ENCODE measurements at places on chromosomes 1 and 21.
A peak's percentile ranks its signal among the peaks of the same experiment; 100 is the strongest.

GRCh38 chr1:53402891-53403655, 56.1 kb upstream of the DMRTB1 start:
- DNase-seq, result no peak

- no peak for DNase-seq
Measured at GRCh38 chr1:62271134-62271533, 48.1 kb downstream of the KANK4 start.

DNA sequence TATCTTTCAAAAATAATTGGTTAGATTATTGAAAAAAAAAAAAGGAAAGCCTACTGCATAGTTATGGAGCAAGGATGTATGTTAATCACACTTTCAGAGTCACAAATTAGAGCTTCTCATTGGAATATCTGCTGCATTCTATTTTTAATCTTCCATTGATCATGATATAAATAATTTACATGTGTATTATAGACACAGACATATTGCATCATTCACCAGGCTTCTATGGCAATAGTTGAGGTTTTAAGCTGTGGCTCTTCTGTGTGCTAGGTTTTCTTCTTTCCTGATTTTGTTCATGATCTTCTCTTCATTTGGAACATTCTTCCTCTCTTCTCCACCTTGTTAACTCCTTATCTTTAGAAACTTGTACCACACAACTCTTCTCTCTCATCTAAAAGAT, 123.2 kb upstream of the HMCN1 start:
- DNase-seq, result no peak

GRCh38 chr21:27639286-27639685, 672.4 kb upstream of the ADAMTS5 start:
- no peak for DNase-seq

- DNase-seq, result no peak
Measured at GRCh38 chr1:54132495-54132894, 20.3 kb downstream of the CDCP2 start.

DNA sequence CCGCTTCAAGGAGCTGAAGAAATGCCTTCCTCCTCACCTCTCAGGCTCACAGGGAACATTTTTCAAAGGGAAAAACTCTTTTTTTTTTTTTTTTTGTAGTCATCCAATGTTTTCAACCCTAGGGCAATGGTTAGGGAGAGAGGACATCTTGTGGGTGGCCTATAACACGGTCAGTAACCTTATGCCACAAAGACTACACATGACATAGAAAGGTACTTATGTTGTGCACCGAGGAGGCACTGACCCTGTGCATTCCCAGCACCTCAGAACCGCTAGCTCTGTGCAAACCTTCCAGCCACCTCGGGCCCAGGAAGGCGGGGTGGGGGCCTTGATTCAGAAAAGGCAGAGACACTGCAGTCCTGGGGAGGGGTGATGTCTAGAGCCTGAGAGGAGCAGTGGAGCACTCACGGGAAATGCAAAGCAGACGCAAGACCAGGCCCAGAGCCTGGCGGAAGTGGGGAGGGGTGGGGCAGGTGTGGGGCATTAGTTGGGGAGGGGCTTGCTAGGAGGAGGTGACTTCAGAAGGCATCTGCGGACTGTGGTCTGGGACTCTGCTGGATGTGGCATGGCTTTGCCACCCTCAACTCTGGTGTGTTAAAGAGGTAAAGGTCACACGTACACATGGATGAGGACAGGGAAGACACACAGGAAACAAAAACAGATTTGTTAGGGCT, 68.6 kb downstream of the MDM4 start:
- DNase-seq, result no peak

DNA sequence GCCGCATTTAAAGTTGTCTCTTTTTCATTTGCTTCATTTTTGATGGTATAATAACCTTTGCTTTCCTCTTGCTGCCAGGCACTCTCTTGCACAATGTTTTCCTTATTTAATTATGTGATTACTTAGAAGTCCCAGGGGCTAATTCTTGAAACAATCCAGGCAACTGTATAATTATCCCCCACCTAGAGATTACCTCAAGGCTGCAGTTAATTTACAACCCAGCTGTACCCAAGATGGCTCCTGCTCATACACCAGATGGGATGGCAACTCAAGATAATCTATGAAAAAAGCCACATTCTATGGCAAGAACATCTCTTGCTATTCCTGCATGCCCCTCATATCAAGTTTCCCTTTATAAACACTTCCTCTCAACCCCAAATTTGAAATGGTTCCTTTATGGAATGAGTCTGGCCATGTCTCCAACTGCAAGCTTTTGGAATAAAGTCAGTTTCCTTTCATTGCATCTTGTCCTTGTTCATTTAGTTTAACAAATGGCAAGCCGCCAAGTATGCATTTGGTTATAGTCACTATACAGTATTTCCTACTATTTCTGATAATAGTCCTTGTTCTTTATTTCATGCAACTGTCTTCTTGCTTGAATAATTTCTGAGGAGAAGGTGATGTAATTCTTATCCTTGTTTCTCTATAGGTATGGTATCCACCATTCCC, 1042.6 kb downstream of the PLA2G4A start:
- no peak for DNase-seq

DNA sequence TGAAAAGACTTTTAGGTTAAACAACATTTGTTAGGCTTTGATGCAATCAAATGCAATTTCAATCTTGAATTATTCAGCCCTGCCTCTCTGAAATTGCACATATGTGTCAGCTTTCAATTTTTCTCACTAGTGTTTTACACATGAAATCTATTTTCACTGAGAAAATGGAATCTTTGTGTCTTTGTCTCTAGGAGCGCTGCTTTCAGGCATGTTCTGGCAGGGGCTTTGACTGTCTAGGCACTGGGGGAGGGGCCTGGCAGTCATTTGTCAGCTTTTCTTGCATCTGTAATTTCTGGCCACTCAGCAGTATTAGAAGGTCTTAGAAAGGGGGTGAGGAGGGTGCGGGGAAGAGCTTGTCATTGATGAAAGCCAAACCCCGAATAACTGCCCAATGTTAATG, 264.4 kb downstream of the PTPRC start:
- peak; percentile 12 for DNase-seq

- no peak for DNase-seq
Measured at GRCh38 chr1:32984455-32985171, 20.0 kb upstream of the RNF19B start.
